ENCODE measurements at places on chromosomes 16 and 17. TPM values are rescaled to one million over a fixed set of nuclear protein-coding genes. Genes with fewer than 3 reads are reported as not detected.

The PRPSAP2 gene
- total RNA-seq: 45.4 TPM

The TP53TG3F gene
- not detected for total RNA-seq

DNA sequence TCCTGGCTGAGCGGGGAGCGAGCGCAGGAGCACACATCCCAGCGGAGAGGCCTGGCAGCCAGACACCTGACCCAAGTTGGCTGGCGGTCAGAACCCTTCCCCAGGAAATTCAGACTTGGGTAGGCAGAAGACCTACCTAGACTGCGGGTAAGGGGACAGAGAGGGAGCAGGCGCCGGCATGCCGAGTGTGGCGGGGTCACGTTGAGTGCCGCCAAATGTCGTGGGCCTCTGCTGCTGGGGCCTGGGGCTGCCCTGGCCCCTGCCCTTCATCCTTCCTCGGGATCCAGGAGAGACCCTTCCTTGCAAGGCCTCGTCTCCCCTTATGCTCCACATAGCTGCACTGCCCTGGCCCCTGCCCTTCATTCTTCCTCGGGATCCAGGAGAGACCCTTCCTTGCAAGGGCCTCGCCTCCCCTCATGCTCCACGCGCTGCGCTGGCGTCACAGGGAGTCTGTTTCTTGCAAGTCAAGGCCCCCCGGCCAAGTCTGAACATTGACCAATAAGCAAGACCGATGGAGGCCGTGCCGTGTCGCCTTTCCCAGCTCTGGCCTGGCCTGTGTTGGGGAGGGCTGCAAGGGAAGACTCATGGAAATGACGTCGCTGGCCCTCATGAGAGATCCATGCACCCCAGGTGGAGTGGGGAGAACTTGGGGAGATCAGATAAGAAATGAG, 47.8 kb downstream of the MGAT5B start:
- DNase-seq: no peak

GRCh38 chr17:67639979-67640378, 77.8 kb upstream of the NOL11 start:
- no peak for DNase-seq

DNA sequence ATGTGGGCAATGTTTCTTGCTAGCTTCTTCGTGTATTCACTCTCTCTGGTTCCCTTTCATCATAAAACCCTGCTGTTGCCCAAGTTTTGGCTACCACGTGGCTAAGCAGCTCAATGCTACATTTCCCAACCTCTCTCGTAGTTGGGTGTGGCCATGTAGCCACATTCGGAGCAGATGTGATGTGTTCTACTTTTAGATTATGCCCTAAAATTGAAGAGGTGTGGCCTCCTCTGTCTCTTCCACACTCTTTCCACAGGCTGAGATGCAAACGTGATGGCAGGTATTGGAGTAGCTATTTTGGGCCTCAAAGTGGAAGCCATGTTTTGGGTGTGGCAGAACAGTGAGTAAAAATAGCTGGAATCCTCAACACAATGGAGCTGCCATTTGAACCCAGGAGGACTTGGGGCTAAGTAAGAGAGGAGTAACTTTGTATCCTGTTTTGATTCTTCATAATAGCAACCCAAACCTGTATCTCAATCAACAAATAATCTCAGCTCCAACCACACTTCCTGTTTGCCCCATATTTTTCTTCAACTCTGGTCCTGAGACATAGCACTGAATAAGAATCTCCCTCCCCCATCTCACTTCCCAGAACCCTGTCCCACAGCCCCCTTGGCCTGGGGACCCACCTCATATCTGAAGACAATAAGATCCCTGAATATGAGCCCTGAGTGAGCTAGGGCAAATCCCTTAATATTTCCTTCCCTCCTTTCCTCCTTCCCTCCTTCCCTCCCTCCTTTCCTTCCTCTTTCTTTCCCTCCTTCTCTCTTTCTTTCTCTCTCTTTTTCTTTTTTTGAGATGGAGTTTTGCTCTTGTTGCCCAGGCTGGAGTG, 4.0 kb downstream of the NUPR1 start:
- no peak for DNase-seq

DNA sequence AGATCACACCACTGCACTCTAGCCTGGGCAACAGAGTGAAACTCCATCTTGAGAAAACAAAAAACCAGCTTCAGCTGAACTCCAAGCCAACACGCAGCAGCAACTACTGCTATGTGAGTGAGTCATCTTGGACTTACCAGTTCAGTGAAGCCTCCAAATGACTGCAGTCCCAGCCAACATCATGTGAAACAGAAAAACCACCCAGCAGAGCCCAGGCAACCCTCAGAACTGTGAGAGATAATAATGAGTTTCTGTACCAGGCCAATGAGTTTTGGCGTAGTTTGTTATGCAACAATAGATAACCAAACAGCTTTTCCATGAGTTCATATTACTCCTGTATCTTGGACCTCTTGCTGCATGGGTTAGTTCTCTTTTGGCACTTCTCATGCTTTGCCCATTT, 23.3 kb downstream of the PHF12 start:
- DNase-seq: peak; percentile 74

DNA sequence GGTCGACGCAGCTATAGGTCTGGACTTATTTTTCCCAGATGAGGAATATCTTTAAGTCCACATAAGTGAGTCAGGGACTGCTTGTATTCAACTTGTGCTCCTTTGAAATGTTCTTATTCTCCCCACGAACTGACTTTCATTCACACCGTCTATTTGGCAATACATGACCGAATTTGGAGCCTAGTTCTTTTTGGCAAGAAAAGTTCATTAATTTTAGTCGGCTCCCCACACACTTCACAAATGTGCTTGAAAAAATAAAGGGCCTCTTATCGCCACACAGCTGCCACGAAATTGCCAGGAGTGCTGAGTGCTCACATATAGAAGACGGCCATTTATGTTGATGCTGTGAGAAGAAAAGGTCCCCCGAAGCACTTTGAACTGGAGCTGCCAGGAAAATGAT, 152.6 kb downstream of the PRKCA start:
- no peak for DNase-seq

DNA sequence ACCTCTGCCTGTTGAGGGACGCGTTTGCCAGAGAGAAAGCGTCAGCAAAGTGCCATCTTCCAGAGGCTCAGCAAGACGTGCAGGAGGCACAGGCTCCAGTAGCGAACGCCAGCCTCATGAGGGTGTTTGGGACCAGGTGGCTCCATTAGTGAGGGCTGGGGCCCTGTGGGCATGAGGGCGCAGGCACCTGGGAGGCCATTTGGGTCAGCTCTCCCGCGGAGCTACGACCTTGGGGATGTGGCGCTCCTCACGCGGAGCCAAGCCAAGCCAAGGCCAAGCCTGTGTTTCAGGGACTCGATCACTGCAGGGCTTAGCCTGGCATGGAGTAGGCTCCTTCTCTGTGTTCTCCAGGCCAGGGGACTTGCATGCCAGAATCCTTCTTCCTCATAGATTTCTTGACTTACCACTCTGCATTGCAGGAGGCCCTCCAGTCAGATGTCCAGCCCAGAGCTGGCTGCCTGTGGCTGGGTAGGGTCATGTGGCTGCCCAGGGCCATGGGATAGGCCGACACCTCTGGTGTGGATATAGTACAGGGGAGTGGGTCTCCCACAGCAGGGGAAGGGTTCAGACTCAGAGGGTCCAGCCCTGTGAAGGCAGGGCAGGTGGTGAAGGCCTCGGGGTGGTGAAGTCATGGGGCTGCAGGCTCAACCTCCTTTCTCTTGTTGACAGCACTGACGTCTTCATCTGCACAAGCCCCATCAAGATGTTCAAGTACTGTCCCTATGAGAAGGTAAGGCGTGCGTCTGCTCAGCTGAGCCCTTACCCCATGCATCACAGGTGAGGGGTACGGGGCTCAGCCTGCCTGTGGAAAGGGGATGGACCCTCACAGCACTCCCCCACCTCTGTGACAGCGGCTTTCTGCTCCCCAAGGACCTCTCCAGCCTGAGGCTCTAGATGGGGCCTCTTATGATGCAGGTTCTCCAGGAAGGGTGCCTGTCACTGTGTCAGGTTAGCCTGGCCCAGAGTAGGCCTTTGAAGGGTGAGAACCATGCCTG, 19.6 kb downstream of the NT5M start:
- DNase-seq: no peak

GRCh38 chr17:28551421-28552175, 826 bp downstream of the UNC119 start:
- DNase-seq: no peak

- no peak for DNase-seq
These were observed 12.7 kb downstream of the MNT start for GRCh38 chr17:2388020-2388682.

DNA sequence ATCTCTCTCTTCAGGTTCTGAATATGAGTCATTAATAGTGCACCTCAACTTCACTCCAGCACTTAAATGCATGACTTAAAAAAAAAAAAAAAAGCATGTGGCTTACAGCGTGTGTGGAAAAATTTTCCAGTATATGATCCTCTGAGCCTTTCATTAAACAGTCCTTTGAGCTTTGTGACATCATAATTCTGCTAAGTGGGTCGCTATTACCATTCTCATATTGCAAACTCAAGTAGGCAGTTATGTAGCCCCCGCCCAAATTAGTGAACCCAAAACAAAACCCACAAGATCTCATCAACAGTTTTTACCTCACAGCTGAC, 672 bp downstream of the CMTR2 start:
- no peak for DNase-seq

DNA sequence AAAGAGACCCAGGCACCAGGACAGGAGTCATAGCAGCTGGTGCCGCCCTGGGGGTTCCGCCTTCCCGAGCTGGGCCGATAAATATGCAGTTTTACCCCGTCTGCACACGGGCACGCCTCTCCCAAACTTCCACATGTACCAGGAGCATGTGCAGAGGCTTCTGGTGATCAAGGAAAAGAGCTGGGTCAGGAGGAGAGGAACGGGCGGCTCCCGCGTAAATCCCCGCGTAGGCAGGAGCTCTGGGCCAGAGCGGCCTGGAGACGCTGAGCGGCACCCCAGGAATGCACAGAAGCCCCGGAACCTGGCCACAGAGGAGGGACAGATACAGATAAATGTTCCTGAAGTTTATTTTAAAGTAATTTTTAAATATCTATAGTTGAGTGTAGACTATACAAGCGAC, 46.6 kb upstream of the METRNL start:
- DNase-seq: no peak

The CMTM2 gene
- 0.87 TPM for total RNA-seq

The SLC35G6 gene
- total RNA-seq: not detected

- no peak for DNase-seq
These were observed 227.2 kb upstream of the MON1B start for GRCh38 chr16:76963614-76964315.

- no peak for DNase-seq
These were observed 22.2 kb upstream of the PYY start for GRCh38 chr17:43975898-43976297.

The MT1E gene
- total RNA-seq: 1.6 TPM

The DRC3 gene
- total RNA-seq: 0.12 TPM

GRCh38 chr17:19716108-19717030, at the start of gene SLC47A2:
TSS of gene SLC47A2 (minus strand) at chr17:19716584. CDS start at chr17:19716555, 29 bp downstream.
- DNase-seq: no peak

DNA sequence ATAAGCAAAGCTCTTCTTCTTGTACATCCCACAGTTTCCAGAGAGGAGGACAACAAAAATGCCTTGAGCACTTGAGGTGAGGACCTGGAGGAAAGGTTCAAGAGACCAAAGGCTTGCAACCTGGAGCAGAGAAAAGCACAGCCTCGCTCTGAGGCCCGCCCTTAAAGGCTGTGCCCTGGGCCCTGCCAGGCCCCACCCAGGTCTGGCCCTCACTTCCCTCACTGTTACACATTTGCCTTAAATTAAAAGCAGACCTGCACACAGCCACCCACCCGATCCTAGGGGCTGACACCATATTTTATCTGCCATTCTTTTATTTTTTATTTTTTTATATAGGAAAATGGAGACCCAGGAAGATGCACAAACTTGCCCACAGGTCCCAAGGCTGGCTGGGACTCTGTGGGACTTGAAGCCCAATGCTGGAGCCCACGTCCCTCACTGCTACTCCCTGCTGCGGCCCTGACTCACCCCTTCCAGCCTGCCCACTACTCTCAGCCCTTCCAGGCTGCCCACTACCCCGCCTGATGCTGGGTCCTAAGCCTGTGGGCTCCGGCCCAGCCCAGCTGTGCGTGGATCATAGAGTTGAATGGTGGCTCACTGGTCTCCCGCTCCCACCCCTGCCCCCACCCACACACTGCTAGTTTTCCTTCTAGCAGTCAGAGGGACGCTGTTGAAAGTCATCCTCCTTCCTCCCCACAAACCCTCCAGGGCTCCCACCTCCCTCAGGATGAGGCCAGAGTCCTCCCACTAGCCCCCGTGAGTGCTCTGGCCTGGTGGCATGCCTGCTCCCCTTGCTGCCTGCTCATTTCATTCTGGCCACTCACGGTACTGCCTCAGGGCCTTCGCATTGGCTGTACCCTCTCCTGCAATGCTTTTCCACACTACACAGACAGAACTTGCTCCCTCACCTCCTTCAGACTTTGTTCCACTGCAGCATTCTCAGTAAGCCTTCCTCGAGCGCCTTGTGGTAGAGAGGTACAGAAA, 77.6 kb upstream of the MED9 start:
- no peak for DNase-seq

DNA sequence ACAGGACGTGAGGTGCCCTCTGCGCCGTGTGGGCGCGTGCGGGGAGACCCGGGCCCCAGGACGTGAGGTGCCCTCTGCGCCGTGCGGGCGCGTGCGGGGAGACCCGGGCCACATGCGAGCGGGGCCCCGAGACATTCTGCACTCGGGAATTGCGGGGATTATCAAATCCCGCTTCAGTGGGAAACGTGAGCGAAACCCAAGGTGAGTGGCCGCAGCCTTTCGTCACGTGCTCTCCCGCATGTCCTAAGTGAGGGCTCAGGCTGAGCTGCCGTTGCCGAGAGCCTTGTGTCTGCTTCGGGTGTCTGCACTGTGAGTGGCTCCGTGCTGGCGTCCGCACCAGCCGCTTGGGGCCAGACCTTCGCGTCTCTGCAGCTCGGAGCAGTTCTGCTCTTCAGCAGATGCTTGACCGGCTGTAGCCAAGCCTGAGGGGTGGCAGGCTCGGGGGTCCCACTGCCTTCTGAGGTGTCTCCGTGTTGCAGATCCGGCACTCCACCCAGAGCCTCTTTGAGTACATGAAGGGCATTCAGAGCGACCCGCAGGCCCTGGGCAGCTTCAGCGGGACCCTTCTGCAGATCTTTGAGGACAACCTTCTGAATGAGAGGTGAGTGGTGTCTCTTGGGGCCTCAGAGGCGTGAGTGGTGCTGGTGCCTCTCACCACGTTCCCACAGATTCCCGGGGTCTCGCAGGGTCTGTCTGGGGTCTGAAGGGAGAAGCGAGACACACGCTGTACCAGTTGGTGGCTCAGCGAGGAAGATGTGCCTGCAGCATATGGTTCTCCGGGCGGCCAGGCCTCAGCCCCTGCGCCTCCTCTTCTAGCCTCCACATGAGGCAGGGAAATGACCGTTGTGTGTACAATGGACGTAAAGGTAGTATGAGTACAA, 90.5 kb upstream of the ZNF750 start:
- DNase-seq: no peak

GRCh38 chr17:15261258-15261801, 3.8 kb downstream of the PMP22 start:
- DNase-seq: peak; percentile 14

- peak; percentile 61 for DNase-seq
These were observed 167.5 kb downstream of the RAB11FIP4 start for GRCh38 chr17:31558748-31559583.

DNA sequence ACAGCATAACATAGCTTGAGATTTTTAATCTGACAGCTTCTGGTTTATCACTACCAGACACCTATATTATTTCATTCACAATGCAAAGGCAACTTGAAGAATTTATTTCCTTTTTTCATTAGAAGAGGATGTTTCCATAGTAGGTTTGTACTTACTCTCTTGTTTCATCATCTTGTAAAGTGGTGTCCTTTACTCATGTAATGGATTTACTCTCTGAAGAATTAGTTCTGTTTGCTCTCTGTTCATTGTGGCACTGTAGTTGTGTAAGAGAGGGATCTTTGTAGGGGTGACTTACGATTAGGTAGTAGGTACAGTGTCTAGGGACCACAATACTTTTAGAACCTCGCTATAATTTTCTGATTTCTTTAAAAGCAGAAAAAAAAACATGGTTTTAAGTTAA, 256.1 kb downstream of the BCAS3 start:
- no peak for DNase-seq

The SLC38A10 gene
- total RNA-seq: 19.9 TPM

The CCDC144A gene
- total RNA-seq: 12.2 TPM

All from activated naive CD4-positive, alpha-beta T cell treated with anti-CD3 and anti-CD28 coated beads, Interleukin-2, amount 50 U/mL, for 72 hours (primary cell).